ENCODE measurements at places on chromosomes 3 and 15.
A peak's percentile ranks its signal among the peaks of the same experiment; 100 is the strongest.

- peak; percentile 79 for DNase-seq
Observed at GRCh38 chr3:120449701-120450599, 842 bp downstream of the FSTL1 start.

GRCh38 chr3:128062033-128062745 lies 10.0 kb downstream of the SEC61A1 start:
- DNase-seq: no peak

- no peak for DNase-seq
Observed at GRCh38 chr3:134494495-134494894, 8.6 kb downstream of the CEP63 start.

- no peak for DNase-seq
Observed at GRCh38 chr15:52080706-52081392, 31.7 kb downstream of the BCL2L10 start.

DNA sequence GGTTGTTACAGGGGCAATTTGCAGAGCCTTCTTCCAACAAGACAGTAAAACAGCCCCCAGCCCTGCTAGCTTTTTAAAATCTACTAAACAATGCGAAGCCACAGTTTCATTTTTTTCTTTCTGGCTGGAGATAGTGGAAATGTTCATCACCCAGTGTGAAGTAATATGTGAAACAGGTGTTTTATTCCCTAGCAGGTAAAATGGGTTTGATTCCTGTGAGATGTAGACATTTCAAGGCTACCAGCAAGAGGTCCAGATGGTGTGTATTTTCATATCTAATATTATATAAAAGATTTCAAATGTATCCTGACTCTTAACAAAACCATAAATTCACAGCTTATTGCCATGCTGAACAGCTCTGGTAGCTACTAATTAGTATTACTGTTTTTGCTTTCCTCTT lies 160.3 kb downstream of the SATB1 start:
- DNase-seq: no peak

DNA sequence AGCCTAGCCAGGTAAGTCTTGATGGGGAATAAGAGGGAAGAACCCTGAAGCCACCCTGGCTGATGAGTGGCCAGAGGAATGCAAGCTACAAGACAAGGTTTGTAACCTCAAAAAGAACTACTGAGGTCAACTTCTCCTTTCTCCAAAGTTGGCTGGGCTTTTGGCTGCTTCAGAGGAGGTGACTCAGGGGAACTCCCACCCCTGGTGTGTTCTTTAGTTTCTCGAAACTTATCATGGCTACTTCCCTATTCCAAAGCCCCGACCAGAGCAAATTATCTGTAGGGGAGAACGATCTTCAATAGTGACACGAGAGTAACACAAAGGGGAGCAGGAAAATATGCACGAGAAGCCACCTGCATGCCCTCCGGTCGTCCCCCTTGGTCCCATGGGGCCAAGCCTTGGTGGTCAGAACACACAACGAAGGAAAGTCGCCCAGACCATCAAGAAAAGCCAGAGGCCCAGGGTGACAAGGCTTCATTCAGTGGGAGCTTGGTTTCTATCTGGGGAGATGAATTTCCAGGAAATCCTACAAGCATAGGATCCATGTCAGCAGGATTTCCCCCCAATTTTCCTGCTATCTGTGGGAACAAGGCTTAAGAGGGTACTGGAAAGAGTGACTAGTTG lies 6.5 kb upstream of the BCL2A1 start:
- DNase-seq: no peak

- DNase-seq: no peak
Observed at GRCh38 chr3:52182196-52182595, 15.8 kb upstream of the ALAS1 start.

GRCh38 chr3:184590795-184591194 lies 29.2 kb downstream of the EPHB3 start:
- no peak for DNase-seq

DNA sequence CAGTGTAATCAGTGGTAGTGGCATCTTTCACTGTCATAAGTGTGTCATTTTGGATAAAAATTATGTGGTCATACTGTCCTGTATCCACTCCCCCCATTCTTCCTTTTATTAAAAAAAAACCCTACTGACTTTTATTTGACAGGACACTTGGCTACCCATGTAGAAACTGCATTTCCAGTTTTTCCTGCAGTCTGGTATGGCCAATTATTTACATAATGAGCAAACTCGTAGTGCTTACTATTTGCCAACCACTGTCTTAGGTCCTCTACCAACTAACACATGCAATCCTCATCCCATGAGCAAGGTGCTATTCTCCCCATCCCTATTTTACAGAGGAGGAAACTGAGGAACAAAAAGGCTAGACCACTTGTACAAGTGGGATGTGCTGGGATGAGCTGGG lies 129.1 kb downstream of the MECOM start:
- DNase-seq: no peak

- no peak for DNase-seq
Observed at GRCh38 chr15:29133321-29133720, 136.3 kb downstream of the NSMCE3 start.

DNA sequence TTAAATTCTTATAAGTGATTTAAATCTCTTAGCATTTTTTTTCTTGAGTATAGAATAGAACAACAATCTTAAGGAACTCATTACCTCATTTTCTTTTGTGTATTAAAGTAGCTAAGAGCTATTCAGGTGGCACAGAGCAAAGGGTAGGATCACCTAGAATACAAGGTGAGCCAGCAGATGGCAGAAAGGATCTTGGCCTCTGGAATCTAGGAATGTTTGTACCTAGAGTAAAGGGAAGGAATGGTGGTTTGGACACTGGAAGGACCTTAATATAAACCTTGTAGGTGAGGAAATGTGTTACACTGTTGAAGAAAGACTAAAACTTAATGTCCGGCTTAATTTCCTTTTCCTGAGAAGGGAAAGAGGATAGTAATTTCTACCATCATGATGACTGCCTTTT lies 89.0 kb downstream of the GHSR start:
- no peak for DNase-seq

DNA sequence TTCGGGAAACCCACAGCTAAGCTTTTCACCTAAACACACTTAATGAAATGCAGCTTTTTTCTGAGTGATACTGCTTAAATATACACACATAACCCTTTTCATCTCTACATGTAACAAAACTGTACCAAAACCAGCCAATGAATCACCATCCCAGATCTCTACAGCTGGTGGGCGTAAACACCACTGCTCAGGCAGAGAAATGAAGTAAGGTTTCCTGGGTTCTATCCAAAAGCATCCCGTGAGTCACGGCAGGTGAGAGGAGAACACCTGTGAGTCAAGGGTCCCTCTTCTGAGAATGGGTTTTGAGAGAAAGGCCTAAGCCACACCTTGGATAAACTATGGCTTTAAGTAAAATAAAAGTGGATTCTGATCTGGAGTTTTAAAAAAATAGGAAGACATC lies 2.6 kb downstream of the CLDN1 start:
- no peak for DNase-seq

DNA sequence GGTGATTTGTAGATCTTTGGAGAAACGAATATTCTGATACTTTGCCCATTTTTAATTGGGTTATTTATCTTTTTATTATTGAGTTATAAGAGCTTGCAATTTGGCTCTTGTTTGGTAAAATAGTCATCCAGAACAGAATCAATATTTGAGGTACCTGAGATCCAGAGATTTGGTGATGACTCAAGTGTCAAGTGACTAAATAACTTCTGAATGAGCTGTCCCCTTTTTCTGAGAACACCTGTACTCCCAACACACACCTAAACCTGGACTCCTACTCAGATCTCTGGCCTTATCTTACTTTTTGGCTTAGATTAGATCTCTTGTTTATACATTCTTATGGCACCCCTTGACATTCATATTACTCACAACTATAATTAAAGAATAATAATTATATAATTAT lies 3.1 kb upstream of the TRA2B start:
- DNase-seq: no peak

DNA sequence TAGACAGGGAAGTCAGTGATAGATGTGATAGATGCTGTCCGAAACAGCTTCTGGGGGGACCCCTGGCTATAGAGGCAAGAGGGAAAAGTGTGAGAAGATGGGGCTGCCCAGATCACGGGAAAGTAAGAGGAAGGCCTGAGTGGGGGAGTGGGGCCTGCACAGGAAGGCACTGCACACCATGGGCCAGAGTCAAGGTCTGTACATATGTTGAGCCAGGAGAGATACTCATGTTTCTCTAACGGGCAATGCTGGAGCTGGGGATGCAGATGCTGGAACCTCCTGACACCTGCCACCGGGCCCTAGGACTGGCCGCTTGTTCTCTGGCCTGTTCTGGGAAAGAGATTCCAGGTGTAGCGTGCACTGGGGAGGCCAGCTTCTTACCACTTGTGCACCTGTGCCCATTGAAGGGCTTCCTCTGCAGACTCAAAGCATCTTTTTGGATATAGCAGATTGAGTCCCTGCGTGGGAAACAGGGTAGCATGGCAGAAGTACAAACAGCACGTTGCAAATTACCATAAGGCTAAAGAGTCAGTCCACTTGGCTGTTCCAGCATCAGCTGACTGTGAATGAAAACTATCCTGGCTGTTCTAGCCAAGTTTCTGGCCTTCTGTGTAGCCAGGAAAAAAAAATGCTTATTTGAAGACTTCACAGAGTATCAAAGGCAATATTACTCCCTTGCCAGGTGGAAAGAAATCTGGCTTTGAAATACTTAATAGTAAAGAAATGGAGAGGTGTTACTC lies 77.1 kb upstream of the GSK3B start:
- no peak for DNase-seq

DNA sequence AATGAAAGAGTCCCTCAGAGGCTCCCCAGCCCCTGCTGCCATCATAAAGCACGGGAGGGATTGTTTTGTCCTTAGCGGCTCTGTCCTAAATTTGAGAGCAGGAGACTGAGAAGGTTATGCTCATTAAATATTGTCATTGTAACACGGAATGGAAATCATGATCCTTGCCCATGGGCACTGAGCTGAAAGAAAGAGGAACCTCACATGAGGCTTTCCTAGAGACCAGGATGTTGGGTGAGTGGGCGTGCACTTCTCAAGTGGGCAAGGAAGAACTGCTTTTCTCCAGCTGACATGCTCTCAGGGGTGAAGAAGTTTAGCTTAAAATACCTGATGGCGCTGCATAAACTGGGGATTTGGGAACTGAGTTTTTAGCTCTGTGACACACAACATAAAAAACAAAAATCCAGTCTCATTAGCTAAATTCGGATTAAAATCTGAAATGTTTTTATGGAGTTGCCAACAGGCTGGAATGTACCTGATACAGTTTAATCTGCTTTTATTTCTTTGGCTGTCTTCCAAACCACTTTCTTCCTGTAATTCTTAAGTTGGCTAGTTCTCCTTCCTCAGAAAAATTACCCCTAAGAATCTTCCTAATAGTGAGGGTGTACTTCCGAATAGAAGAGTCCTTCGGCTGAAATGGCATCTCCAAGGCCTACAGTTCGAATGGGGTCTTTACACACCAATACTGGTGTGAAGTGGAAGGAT lies 31.7 kb downstream of the ADPGK start:
- no peak for DNase-seq

DNA sequence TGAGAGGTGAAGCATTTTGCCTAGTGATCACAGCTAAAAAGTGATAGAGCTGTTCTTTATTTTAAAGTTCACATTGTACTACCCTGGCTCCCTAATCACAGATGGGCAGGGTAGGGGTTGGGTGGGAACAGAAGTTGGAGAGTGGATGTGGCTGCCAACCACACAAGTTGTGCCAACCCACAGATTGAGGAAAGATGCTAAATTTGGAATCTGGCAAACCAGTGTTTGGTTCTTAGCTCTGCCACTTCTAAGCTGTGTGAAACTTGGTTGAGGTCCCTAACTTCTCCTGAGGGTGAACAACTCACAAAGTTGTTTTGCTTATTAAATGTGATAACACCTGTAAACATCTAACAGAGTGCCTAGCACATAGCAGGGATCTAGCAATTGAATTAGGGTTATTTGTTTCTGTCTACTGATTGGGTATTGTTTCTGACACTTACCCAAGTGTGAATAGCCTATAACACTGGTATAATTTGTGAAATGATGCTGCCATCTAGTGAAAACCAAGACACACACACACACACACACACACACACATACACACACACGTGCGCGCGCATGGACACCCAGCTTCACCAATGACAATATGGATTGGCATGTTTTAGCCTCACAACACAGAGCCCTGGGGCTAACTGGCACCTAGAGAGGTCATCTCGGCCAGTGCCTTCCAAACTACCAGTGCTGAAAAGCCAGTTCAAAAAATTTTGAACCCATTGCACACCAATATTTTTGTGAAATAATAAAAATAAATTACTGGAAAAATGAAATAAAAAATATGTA lies 25.3 kb downstream of the ADGRG7 start:
- peak; percentile 3 for DNase-seq

GRCh38 chr15:60396100-60396499 lies 1.7 kb downstream of the ANXA2 start:
- no peak for DNase-seq

GRCh38 chr15:67114846-67115585 lies 49.6 kb downstream of the SMAD3 start:
- no peak for DNase-seq

DNA sequence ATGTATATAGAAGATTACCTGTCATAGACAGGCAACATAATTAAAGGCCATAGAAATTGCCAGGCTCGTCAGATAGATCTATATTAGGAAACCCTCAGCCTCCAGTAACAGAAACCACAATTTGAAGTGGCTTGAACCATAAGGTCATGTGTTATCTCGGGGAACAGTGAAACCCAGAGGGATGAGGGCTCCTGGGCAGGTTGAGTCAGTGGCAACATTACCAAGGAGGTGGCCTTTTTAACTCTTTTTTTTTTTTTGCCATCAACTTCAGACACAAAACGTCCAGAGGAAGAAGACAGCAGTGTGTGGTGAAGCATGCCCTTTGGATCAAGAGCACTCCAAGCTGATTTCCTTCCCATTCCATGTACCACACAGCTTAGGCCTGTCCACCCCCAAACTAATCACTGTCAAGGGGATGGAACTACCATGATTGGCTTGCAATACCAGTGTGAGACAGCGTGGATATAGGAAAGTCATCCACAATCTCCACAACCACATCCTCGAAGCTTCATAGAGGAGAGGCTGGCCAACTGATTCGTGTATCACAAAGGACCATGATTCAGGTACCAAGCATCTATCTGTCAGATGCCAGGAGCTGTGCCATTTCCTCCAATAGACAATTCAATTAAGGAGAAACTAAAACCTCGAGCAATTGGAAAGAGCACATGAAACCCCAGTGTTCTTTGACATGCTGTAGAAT lies 999 bp upstream of the KIF7 start:
- DNase-seq: peak; percentile 59

DNA sequence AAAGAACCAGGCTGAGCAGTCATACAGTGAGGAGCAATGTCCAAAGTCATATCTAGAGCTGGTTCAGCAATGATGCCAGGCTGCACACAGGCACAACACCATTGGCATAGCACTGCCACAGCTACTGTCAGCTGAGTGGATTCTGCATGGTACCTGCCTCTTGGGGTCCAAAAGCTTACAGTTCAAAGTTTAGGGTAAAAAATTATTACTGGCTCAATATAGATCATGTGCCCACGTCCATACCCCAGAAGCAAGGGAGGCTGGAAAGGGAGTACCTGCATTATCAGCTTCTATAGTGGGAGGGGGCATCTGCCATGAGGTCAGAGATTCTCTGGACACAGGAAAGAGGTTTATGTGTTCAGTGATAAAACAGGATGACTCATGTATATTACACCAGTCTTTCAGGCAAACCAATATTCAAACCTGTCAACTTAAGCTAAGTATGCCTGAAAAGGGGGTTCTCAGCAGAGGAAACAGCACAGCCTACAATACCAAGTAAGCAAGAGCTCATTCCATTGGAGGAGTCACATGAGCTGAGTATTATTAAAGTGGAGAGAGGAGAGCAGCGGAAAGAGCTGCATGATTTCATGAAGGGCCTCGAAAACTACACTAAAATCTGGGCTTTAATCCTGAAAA lies 99.0 kb downstream of the ANO10 start:
- DNase-seq: no peak
